ENCODE measurements at places on chromosomes 6 and 20. TPM values are rescaled to one million over a fixed set of nuclear protein-coding genes. Genes with fewer than 3 reads are reported as not detected.

GRCh38 chr20:60559462-60559861 is 601.2 kb downstream of the CDH26 start:
- DNase-seq = no peak

GRCh38 chr20:29741894-29742698 is 1515.4 kb upstream of the DEFB115 start:
- no peak for DNase-seq

DNA sequence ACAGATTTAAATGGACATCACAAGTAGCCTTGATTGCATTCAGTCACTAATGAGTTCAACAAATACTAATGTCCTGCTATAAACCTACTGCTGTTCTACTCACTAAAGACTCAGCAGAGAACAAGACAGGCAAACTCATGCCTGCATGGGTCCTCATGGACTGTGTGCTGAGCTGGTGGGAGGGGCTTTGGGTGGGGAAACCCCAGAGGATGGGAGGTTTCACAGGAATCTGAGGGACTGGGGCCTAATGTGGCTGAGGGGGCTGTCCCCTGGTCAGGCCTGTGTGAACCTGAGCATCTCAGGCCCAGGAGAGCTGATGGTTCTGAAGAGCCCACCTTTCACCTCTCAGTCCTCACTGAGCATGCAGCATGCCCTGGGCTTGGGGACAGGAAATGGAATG is 1.4 kb downstream of the CST8 start:
- DNase-seq = no peak

GRCh38 chr6:167122041-167122826 is 662 bp upstream of the CCR6 start:
- DNase-seq = no peak

- no peak for DNase-seq
Measured at GRCh38 chr20:13909067-13909466, 81.3 kb downstream of the SEL1L2 start.

DNA sequence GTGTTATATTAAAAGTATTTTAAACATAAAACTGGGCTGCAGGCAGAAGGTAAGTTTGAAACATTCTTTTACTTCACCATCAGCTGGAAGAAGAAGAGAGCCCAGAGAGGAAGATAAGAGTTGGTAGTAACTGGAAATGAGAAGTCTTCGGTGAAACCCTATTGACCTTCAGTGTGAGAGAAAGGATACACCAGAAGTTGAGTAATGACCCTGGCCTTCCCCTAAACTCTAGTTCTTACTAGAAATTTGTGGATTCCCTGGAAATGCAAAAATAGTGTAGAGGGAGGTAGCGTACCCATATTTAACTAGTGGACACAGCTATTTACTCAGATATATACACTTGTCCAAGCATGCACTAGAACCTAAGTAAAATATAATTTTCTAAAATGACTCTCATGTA is 8.0 kb upstream of the EPM2A start:
- DNase-seq = no peak

GRCh38 chr6:158608221-158608620 is 36.3 kb downstream of the DYNLT1 start:
- no peak for DNase-seq

DNA sequence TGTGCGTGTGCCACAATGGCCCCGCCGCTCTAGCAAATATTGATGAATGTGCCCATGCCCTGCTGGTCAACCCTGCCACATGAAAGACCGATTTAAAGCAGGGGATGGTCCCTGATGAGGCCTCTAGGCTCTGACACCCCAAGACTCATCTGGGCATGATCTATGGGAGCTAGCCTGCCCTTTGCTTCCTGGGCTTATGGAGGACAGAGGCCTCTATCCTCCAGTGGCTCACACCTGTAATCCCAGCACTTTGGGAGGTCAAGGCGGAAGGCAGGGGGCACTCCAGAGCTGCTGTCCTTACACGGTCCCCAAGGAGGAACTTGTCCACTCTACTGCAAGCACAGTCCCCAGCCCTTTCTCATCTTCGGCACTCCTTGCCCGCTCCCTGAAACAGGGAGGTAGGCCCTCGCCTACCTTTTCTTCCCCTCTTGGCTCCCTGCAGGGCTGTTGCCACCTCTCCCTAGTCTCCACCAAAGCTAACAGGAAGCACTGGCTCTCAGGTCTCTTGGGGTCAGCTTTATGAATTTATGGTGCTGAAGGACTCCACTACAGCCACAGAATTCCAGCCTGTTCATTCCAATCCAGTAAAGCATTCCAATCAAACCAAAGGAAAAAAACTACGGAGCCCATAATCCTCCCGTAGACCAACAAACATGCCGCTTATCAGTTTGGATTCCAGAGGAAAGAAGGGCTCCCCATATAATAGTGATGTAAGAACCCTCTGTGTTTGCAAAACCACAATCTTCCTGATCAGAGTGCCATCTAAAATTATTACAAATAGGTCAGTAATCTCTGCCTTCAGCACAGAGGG is 48.7 kb upstream of the FOXQ1 start:
- DNase-seq = no peak

DNA sequence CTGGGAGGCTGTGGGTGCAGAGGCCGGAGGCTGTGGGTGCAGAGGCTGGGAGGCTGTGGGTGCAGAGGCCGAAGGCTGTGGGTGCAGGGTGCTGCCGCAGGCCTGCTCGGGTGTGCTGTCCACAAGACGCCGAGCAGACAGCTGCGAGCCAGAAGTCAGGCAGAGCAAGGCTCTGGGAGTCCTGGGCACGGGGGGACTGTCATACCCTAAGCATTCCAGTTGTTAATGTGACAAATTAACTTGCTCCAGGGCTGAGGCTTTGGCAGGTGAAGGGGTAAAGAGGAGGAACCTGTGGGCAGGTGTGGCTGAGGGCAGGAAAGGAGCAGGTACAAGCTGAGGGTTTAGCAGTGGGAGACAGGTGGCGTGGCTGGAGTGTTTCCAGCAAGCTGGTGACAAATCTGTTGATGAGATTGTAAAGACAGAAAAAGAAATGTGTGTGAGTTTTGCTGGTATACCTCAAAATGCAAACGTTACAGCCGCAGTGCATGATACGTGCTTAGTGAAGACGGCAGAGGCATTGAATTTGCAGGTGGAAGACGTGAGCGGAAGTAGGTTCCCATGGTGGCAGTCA is 14.2 kb upstream of the ADRM1 start:
- no peak for DNase-seq

GRCh38 chr6:170162011-170162774 is 128.7 kb downstream of the DLL1 start:
- no peak for DNase-seq

Gene ANKS1A
- 42.0 TPM for polyA plus RNA-seq

Gene HS3ST5
- polyA plus RNA-seq = 0.84 TPM

Gene MCCD1
- 27.9 TPM for polyA plus RNA-seq

Gene DEFB128
- not detected for polyA plus RNA-seq

Data from right renal pelvis (tissue), 4 donors.